ENCODE measurements at places on chromosomes 12 and 14. TPM values are rescaled to one million over a fixed set of nuclear protein-coding genes. Genes with fewer than 3 reads are reported as not detected.

TBX3 gene
- polyA plus RNA-seq: 78.6 TPM

STYK1 gene
- polyA plus RNA-seq: 0.83 TPM

MSRB3 gene
- polyA plus RNA-seq: 21.8 TPM

PROX2 gene
- 4.3 TPM for polyA plus RNA-seq

KMT2D gene
- 57.7 TPM for polyA plus RNA-seq

CCDC184 gene
- polyA plus RNA-seq: 0.25 TPM

SIX6 gene
- polyA plus RNA-seq: not detected

- no peak for DNase-seq
Measured at GRCh38 chr12:94561943-94562411, 88.4 kb downstream of the TMCC3 start.

DNA sequence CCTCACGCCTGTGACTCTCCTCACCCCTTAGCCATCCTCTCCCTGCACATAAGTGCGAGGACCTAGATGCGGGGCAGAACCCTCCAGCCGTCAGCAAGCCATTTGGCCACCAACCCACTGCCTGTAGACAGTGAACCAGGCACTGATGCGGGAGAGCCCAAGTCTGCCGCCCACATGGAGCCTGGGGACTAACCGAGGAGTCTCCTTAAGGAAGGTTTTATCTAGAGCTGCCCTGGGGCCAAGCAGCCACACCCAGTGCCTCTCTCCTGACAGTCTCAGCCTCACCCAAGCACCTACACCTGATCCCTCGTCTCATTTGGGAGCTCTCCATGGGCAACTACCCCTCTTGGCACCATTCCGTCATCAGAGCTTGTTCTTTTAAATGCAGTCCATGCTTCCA lies 72.7 kb downstream of the CHGA start:
- no peak for DNase-seq

- peak; percentile 91 for DNase-seq
Measured at GRCh38 chr12:121917950-121918678, at the start of gene CFAP251. Gene CFAP251, plus strand, starts transcription at chr12:121918592. Its CDS starts 2,714 bp downstream, at chr12:121921306.

DNA sequence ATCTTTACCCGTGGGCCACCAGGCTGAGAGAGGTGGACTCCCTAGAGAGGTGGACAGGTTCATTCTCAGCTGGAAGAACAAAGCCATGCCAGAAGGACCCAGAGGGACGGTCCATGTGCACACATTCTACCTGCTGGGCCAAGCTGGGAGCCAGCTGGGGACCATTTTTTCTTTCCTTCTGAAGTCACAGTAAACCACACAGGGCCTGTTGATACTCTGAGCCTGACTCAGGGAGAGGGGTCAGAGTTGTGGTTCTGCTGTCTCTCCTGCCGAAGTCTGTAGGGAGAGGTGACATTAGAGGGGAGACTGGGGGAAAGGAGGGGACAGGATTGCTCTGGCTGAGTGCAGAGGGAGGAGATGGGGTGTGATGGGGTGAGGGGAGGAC lies 148.6 kb downstream of the TSPAN9 start:
- DNase-seq: no peak

DNA sequence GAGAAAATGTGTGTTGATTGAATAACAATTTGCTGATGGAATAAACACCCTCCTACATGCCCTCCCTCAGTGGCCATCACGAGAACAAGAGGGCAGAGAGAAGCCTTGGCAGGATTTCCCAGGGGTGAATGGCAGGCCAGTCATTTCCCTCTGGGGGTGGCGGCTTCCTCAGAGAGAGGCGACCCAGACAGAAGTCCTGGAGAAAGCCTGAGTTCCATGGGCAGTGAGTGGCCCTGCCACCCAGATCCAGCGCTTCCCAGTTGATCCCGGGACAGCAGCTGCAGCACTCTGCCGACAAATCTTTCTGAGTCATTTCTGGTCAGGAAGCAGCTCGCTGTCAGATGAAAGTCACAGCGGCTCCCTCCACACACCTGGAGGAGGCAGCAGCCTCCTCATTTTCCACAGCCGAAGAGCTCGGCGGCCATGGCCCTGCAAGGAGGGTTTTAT lies 123.0 kb downstream of the SCARB1 start:
- DNase-seq: no peak

DNA sequence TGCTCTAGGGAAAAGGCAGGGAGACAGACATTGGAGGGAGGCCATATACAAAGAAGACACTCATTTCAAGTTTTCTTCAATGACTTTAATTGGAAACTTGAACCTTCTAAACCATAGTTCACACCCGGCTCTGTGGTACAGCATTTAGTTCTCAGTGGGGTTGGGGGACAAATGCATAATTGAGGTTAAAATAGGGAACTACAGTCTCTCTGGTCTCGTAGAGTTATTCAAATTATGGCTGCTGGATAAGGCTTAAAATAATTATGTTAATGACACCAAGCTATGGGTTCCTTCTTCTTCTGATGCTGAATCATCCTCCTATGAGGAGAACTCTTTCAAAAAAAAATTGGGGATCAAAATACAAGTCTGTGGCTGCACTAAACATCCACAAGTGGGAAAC lies 3.8 kb upstream of the RPAP3 start:
- no peak for DNase-seq

- DNase-seq: peak; percentile 87
Measured at GRCh38 chr12:55829967-55830600, 697 bp upstream of the DNAJC14 start.

DNA sequence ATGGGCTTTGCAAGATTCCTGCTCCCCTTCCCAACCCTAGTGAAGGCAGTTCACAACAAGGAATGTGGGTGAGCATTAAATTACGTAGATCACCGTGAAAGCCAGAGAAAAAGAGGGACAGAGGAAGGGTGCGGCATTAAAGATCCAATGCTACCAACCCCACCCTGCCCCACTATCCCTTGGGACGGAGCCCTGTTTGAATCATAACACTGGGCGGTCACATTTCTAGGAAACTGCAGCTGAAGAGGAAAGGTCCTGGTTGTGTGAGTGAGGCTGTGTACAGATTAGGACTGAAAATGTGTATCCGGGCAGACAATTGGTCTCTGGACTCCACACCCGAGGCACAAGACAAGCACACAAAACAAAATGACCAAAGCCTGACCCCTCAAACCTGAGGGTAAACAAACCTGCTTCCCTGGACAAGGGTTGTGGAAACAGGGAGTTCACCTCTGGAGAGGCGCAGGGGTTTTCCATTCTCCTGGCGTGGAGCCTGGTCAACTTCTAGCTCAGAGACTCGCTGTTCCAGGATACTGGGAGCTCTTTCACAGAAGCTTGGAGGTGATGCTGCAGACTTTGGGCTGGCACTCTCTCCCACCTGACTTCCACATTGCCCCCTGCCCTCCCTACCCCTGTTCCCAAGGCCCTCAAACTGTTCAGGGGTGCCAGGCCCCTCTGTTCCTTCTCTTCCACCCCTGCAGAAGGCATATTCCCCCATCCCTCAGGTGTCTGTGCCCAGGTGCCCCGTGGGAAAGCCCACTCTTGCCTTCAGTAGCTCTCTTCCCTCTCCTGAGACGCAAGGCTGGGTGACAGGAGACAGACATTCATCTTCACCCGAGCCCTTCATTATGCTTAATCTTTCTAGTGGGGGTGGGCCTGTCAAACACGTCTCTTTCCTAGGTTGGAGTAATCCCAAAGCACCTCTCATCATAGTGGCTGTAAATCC lies 16.5 kb downstream of the NINJ2 start:
- DNase-seq: no peak

DNA sequence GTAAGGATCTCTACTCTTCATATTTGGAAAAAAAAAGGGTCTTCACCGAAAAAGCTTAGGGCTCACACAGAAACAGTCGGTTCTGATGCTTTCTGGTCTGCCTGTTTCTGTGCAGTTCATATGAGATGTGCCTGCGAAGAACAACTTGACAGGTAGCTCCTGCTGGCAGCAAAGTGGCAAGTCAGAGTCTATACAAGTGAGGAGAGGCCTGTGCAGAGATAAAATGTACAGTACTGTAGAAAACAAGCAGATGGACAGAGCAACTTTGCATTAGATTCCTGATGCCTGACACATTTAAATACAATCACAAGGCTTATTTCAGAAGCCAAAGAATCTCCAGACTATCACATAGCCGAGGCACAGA lies 936.0 kb downstream of the DIO2 start:
- no peak for DNase-seq

DNA sequence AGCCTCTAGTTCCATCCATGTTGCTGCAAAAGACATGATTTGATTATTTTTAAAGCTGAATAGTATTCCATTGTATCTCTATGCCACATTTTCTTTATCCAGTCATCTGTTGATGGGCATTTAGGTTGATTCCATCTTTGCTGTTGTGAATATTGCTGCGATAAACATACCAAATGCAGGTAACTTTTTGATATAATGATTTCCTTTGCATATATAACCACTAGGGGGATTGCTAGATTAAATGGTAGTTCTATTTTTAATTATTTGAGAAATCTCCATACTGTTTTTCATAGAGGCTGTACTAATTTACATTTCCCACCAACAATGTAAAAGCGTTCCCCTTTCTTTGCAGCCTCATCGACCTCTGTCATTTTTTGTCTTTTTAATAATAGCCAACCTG lies 342.5 kb downstream of the MDGA2 start:
- no peak for DNase-seq

Measured in left kidney (tissue), 8 donors.